ENCODE measurements at places on chromosomes 11 and 22. TPM values are rescaled to one million over a fixed set of nuclear protein-coding genes. Genes with fewer than 3 reads are reported as not detected.

Gene MMP26
- total RNA-seq = not detected

Gene APOL5
- total RNA-seq = not detected

GRCh38 chr11:134514354-134514951 lies 102.4 kb upstream of the B3GAT1 start:
- no peak for DNase-seq

DNA sequence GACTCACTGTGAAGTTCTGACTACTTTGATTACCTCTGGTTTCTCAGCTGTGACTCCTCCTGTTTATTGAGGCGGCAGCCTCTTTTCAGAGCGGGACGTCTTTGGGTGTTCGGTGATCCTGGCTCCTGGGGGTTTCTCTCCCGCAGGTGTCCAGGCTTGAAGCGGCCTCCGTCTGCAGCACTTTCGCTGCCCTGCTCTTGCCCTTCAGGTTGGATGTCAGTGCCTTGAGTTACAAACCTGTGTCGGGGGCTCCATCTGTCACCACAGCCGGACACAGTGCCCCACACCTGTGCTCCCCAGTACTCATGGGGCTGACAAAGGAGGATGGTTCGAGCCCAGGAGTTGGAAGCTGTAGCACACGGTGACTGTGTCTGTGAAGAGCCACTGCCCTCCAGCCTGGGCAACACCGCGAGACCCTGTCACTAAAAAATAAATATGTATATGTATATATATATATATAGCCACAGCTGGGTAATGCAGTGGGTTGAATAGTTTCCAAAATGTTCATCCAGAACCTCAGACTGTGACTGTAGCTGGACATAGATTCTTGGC lies 104.1 kb downstream of the BRD1 start:
- DNase-seq = no peak

Gene PARVG
- not detected for total RNA-seq

Gene PHLDA2
- 138 TPM for total RNA-seq

Gene TST
- 22.4 TPM for total RNA-seq

Gene PRG2
- total RNA-seq = not detected

Gene B4GALNT4
- 6.4 TPM for total RNA-seq

Gene KCNJ1
- total RNA-seq = not detected

Gene HIC2
- 2.1 TPM for total RNA-seq

- peak; percentile 55 for DNase-seq
Observed at GRCh38 chr11:73931039-73931645, 19.7 kb upstream of the DNAJB13 start.

GRCh38 chr11:35672608-35673007 lies 10.0 kb downstream of the TRIM44 start:
- DNase-seq = no peak

GRCh38 chr11:85768473-85769146 lies 42.3 kb downstream of the SYTL2 start:
- DNase-seq = no peak

DNA sequence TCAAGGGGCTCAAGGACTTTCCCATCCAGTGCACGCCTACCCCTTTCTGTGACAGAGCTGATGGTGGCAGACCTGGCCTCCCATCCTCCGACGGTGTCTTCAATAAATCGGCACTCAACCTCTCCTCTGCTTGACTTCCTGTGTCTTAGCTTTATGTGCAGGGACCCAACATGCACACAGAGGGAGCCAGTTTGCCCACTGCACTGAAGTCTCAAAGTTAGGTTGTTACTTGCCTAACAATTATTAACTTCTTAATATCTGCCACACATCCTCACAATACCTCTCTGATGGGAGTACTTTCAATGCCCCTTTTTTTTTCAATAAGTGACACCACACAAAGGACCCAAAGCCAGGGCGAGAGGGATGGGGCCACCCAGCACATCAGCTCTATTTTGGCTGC lies 3.6 kb downstream of the IZUMO1R start:
- no peak for DNase-seq

- no peak for DNase-seq
Observed at GRCh38 chr11:134559602-134559962, 147.5 kb upstream of the B3GAT1 start.

Gene OR8J3
- total RNA-seq = not detected

DNA sequence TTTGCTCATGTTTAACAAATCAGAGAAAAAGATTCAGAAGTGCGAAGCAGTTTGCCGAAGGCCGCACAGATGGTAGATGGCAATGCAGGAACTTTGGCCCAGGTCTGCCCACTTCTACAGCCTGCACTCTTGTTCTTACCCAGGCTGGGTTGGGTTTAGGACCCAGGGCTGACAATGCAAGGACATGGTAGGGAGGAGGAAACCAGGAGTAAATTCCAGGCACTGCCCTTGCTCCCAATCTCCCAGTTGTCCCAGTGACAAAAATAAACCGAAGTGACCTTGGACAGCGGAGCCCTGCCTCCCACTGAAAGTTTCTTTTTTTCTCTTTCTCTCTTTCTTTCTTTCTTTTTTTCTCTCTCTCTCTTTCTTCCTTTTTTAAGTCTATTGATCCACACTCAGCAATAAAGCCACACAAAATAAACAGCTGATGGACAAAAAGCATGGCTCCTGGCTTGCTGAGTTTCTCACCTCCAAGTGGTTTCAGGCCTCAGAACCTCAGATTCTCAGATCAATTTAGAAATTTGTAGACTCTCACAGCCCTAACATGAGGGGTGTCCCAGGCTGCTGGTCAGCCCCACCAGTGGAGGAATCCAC lies 33.5 kb upstream of the FCHSD2 start:
- DNase-seq = no peak

- DNase-seq = no peak
Observed at GRCh38 chr11:16310943-16311342, 45.4 kb downstream of the SOX6 start.

GRCh38 chr11:34680206-34680605 lies 59.3 kb downstream of the EHF start:
- DNase-seq = no peak
